ENCODE measurements at places on chromosomes 2 and 18.

- no peak for DNase-seq
These were observed 38.0 kb downstream of the CYP1B1 start for GRCh38 chr2:38037757-38038621.

DNA sequence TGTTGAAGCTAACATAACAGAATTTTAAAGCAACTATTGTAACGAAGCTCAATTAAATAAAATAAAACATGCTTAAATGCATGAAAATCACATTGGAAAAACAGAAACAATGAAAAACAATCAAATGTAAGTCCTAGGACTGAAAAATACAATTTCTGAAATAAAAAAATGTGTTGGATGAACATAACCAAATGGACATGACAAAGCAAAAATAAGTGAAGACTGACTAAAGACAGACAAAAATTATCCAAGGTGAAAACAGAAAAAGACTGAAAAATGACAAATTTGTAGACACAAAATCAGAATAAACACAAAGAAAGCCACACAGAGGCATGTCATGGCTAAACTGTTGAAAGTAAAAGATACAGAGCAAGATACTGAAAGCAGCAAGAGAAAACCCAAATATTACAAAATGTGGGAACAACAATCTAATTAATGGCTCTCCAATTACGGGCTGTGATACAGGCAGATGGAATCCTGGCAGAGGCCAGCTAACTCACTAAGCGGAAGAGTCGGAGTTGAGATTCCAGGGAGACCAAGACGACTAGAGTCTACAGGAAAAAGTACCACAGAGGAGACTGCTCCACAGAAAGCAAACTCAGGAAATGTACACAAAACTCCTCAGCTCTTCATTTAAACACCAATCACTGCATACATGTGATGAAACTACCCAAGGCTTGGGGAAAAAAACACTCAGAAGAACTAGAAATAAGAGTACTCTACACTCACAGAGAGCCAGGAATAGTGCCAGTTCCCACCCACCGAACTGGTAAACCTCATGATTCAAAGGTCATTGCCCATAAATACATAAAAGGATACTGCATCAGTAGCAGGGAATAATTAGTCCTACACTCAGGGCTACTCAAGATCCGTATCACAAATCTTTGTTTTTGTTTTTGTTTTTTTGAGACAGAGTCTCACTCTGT is 83.6 kb downstream of the ATAD2B start:
- DNase-seq, result no peak

DNA sequence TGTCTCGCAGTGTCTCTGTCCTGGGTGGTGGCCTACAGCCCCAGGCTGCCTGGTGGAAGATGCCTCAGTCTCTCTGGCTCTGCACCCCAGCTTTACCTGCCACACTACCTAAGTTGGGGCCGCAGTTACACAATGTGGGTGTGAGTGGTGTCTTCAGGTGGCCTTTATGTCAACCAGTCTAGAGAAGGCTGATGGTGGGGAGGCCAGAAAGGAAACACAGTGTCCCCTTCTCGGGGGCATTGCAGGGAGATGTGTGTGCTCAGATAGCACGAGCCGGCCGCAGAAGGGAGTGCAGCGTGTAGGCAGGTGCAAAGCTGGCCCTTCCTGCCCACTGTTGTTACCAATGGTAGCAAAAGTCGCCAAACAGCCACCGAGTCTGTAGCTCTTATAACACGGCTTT is 216.1 kb downstream of the SH3RF3 start:
- no peak for DNase-seq

GRCh38 chr2:13682540-13683272 is 949.8 kb upstream of the LRATD1 start:
- no peak for DNase-seq

GRCh38 chr18:37778417-37779165 is 213.0 kb upstream of the CELF4 start:
- DNase-seq, result peak; percentile 82

DNA sequence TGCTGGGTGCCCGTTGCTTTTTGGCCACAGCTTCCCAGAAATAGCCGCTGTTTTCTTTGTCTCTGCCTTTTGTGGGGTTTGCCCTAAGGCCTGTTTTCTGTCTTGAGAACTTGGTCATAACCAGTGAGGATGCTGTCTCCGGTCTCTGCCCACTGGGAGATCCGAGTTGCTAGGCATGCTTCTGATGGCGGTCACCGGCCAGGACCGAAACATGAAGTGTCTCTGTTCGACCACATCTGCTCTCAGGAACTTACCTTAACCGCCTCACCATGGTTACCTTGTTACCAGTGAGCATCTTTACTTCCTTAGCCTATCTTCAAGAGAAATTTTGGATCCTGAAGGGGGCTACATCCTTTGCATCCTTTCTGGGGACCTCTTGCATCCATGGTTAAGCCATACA is 91.9 kb downstream of the RTP5 start:
- DNase-seq, result no peak

GRCh38 chr2:140359056-140359771 is 1579.0 kb upstream of the NXPH2 start:
- DNase-seq, result no peak

DNA sequence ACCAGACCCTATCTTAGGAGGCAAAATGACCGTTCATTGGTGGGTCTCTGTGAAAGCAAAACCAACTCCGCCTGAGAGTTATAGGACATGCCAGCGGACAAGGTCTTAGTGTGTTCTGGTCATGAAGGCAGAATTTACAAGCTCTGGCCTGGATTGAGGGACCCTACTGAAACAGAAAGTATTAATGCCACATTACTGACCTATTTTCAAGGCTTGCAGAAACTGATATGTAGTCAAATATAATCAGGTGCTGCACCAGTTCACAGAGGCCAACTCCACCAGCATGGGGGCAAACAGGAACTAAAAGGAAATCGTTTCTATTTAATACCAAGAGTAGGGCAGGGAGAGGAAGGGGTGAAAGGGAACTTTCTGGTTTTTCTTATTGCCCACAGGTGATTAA is 19.7 kb downstream of the TYMS start:
- DNase-seq, result no peak

DNA sequence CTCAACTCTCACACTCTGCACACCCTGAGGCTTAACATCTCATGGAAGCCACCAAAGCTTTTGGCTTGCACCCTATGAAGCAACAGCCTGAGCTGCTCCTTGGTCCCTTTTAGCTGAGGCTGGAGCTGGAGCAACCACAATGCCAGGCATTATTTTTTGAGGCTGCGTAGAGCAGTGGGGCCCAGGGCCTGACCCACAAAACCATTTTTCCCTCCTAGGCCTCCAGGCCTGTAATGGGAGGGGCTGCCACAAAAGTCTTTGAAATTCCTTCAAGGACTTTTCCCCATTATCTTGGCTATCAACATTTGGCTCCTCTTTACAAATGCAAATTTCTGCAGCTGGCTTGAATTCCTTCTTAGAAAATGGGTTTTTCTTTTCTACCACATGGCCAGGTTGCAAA is 39.8 kb downstream of the CTNNA2 start:
- no peak for DNase-seq

- no peak for DNase-seq
These were observed 51.6 kb upstream of the ATP8B1 start for GRCh38 chr18:57854726-57855125.

DNA sequence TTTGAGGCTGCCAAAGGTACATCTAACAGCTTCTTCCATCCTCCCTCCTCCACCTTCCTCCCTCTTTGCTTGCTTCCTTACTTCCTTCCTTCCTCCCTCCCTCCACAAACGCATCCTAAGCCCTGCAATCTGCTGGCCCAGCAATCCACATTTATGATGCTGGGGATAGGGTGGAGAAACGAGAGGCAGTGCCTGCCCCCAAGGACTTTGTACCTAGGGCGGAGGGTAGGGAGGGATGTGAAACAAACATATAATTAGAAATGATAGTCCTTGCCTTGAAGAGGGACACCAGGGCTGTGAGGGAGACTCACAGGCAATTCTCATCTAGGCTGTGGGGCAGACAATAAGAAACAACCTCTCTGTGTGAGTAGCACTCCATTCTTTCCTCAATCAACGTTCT is 188.3 kb downstream of the ANKRD30B start:
- no peak for DNase-seq

GRCh38 chr2:128727914-128728313 is 409.2 kb upstream of the HS6ST1 start:
- no peak for DNase-seq

DNA sequence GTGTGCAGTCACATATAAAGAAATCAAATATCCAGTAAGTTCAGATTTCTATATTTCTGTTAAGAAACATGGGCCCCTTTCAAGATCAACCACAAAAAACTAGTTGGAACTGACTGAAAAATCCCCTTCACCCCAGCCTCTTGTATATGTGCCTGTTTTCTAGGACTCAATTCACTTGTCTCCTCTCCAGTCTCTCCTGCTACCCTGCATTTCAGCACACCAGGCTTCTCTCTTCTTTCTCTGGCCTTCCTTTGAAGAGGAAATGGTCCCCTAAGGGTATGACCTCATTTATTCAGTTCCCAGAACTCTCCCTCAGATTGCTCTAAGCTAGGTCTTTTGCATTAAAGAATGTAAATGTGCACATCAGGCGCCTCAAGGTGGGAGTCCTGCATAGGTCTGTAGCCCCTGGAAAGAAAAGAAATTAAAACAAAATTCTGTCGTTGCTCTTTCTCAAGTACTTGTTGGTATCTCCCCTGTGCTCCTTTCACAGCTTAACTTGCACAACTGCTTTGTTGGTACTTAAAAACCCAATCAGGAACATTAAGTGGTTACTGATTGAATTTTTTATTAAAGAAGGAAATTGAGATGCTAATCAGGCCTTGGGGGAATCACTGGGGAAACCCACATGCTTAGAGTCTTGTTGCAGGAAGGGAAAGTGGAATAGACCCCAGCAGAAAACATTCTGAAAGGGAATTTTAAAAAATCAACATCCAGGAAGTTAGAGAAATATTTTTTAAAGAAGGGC is 278.4 kb downstream of the AGPS start:
- DNase-seq, result no peak

GRCh38 chr2:25334482-25334881 is 7.2 kb downstream of the DNMT3A start:
- no peak for DNase-seq

DNA sequence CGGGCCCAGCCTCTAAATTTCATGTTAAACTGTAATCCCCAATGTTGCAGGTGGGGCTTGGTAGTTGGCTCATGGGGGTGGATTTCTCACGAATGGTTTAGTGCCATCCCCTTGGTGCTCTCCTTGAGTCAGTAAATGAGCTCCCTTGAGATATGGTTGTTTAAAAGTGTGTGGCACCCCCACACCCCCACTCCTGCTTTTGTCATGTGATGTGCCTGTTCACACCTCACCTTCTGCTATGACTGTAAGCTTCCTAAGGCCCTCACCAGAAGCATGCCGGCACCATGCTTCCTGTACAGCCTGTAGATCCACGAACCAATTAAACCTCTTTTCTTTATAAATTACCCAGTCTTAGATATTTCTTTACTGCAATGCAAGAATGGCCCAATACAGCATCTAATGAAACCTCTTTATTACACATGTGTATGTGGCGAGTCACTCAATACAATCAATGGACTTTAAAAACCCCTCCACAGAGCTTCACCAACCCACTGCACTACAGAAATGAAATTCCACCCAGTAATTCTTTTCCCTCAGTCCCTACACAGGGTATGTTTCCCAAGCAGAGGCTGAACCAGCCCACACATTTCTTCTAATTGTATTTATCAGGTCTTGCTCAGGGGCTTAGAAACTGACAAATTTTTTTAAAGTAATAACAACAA is 47.3 kb downstream of the WDFY1 start:
- no peak for DNase-seq

GRCh38 chr2:98172150-98172765 is 85.3 kb downstream of the VWA3B start:
- no peak for DNase-seq

GRCh38 chr2:102782187-102782586 is 20.4 kb downstream of the TMEM182 start:
- DNase-seq, result no peak

- no peak for DNase-seq
These were observed 39.0 kb upstream of the TCF4 start for GRCh38 chr18:55627007-55627406.

DNA sequence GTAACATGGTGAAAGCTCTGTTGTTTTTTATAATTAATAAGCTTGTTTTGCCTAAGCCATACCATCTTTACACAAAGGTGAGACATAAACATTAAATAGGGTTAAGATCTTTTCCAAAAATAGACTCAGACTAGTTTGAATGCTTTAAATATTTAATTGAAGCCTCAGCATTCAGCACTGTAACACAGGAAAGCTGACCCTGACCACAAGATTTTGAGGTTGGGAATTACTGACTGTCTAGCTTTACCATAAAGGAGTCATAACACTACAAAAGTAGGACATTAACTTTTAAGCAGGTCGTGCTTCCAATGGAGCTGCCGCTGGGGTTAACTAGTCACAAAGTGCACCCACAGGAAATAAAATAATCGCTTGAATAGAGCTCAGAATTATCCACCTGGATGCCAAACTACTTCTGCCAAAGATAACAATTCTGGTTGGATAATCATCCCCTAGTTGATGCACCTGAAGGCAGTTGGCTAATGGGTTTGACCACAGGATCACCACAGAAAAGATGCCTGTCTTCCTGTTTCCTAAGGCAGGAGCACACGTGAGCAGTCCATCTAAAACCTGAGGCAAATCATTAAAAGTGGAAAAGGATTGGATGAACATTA is 106.2 kb downstream of the COBLL1 start:
- no peak for DNase-seq

- no peak for DNase-seq
These were observed 79.9 kb downstream of the UXS1 start for GRCh38 chr2:106114166-106114565.

DNA sequence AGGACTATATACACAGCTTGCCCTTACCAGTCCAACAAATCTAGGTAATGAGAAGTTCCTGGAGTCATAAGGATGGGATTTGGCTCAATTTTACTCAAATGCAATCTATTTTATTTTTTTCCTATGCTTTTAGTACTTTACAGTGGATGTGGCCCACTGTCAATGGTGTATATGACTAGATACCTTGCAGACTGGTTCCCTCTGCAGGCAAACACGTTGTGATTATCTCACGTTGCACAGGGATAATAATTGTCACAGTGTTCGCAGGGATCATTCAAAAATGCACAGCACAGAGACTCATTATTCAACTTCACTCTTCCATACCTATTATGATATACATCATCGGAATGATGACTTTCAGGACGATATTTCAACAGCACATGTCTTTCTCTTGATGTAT is 359.7 kb downstream of the MBD2 start:
- DNase-seq, result no peak

GRCh38 chr2:33467413-33467812 is 9.0 kb upstream of the RASGRP3 start:
- DNase-seq, result no peak

- no peak for DNase-seq
These were observed 136.8 kb downstream of the NCK2 start for GRCh38 chr2:105881286-105882136.

DNA sequence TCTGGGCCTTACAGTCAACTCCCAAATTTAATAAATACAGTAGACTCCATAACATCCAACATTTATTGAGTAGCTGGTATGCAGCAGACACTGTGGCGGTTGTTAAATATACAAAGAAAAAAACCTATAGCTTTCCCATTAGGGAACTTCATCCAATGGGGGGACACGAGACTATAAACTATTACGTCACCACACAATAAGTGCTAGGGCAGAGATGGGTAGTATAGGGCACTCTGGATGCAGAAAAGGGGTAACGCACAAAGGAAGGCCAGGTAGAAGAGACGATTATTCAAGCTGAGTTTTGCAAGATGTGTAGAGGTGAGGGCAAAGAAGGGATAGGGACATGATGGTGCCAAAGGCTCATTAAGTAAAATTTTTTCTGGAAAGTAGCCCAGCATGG is 10.8 kb downstream of the CHN1 start:
- DNase-seq, result no peak

GRCh38 chr18:72895548-72895947 is 27.8 kb upstream of the NETO1 start:
- no peak for DNase-seq

All from WERI-Rb-1 (cell line).